ENCODE measurements at places on chromosomes 12 and 14.

DNA sequence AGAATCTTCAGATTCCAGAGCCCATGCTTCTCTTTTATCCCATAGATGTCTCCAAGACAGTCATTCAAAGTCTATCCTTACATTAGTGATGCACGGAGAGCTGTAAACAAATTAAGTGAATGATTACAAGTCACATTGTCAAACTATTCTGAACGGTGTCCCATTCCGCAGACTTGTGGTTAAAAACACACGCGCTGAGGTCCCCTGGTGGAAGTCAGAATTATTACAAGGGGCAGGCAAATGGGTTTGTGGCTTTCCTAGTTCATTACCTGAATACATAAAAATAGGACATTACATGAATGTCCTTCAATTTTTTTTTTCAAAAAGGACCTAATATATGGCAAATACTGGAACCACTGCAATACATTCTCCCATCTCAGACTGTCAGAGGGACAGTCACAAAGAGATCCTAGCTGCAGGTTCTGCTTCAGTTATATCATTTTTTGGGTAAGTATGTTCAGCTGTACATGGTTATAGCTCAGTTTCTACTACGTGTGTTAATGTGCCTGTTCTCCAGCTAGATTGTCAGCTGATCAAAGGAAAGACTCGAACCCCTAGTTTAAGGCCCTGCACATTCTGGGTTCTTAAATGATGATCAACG, 53.1 kb upstream of the STON2 start:
- peak; percentile 19 for DNase-seq

DNA sequence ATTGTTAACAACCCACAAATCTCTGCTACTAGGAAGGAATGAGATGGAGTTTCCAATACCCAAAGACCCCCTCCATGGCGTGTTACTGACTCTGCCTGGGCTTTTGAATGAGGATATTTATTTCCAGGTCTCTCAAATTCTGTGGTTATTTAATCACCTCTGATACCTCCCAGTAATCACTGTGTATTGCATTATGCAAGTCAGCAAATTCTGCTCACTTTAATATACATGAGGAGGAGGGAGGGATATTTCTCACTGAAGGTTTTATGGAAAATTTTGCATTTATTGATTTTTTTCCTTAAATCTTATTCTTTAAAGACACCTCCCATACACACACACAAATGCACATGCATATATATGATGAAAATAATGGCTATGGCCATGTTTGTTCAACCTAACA, 962.9 kb downstream of the VRK1 start:
- no peak for DNase-seq

DNA sequence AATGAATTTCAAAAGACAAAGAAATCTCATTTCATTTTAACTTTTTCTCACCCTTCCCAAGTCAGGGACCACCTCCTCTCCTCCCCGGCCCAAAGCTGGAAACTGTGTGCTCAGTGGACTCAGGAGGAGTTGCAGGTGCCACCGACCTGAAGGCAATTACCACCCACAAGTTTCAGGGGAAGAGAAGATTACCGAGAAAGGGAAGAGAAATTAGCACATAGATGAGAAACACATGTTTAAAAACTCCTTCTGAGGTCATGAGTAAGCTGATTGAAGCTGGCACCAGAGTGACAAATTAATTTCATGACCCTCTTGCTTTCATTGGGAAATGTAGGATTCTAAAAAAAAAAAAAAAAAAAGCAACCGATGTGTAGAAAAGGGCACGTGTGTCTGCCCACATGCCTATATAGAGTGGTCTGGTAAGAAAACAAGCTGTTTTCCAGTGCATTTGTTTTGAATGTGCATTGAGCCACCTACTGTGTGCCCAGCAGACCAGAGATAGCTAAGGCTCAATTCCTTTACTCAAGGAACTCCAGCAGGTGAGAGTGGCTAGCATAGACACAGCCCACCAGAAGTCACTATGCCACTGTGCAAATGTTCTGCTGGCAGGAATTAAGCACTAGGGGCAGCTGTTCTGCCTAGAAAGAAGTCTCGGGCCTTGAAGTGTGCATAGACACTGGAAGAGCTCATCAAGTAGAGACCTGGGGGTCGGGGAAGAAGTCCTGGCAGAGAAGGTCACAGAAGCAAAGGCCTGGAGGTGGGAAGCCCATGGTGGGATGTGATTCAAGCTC, 30.5 kb downstream of the DPF3 start:
- no peak for DNase-seq

DNA sequence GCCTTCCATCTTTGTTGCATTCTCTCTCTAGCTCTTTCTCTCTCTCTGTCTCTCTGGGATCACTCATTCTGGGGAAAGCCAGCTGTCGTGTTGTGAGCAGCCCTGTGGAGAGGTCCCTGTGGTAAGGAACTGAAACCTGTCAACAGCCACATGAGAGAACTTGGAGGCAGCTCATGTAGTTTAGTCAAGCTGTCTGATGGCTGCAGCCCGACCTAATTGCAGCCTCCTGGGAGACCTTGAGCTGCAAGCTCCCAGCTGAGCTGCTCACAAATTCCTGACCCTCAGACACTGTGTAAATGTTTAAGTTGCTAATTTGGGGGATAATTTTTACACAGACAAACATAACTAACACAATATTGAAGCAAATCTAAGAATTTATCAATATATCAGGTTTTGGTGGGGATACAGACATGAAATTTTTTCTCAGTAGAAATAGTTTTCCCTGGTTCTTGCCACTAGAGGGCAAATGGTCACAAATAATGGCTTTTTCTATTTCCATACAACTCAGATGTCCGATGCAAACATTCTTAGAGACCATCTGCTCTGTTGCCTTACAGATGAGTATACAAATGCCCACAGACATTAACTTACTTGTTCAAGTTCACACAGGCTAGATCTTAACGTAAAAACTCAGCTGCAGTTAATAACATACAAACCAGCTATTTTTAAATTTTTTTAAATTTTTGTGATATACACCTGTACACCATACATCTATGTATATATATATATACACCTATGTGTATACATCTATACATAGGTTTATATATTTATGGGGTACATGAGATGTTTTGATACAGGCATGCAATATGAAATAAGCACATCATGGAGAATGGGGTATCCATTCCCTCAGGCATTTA, 15.5 kb upstream of the KRR1 start:
- DNase-seq, result no peak

- DNase-seq, result no peak
These were observed 270.1 kb upstream of the PRICKLE1 start for GRCh38 chr12:42859612-42860011.

- no peak for DNase-seq
These were observed 197.0 kb downstream of the ACSS3 start for GRCh38 chr12:81274637-81275529.

DNA sequence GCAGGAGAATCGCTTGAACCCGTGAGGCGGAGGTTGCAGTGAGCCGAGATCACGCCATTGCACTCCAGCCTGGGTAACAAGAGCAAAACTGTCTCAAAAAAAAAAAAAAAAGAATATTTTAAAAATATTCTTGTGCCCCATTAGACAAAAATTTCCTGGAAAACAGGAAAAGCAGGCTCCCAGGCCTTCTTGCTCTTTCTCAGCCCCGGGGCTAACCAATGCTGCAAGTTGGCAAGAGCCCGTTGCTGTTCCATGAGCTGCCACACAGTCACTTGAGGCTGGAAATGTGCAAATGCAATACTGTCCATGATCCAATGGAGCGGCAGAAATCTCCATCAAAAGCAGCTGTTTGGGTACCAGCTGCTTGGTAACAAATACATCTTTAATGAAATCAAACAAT, 994.7 kb downstream of the VRK1 start:
- DNase-seq, result no peak

DNA sequence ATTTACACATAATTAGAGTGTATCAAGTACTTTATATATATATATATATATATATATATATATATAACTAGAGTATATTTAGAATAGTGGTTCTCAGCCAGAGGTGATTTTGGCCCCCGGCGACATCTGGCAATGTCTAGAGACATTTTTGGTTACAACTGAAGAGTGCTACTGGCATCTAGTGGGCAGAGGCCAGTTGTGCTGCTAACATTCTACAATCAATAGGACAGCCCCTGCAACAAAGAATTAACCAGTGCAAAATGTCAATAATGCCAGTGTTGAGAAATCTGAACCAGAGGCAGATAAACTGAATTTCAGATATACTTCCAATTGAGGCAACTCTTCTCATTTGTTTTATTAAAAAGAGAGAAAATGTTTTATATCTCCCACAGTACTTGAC, 8.9 kb downstream of the GTF2A1 start:
- no peak for DNase-seq

DNA sequence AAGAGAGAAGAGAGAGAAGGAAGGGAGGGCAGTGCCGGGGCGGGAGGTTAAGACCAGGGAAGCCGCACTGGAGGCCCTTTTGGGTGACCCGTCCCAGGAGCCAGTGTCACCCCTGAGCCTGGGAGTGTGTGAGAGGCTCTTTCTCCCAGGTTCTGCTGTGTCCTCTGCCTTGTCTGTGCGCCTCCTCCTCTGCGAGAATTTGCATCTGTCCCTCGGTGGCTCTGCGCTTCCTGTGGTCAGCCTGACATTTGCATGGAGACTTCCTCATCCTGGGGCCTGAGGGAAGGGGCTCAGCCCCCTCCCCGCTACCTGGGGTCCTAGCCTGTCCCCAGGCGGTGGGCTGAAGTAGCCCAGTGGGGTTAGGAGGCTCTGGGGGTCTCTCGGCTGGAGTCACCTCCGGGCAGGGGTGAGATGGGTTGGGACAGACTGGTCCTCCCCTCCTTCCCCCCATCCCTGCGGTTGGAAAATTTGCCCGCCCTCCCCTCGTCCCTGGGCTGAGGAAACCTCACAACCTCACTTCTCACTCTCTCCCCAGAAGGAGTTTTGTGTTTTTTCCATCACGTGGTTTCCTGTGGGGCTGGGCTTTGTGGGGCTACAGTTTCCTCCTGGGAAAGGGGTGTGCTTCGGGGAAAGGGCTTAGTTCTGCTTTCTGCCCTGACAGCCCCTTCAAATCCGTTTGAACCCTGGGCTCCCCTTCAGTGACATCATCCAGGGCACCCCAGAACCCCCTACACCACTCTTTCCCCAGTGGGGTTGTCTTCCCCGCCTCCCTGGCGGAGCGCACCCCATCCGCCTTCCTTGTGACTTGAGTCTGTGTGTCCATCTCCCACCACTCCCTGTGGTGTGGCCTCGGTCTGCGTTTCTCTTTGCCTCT, 2.5 kb downstream of the PTPN6 start:
- DNase-seq, result peak; percentile 53

DNA sequence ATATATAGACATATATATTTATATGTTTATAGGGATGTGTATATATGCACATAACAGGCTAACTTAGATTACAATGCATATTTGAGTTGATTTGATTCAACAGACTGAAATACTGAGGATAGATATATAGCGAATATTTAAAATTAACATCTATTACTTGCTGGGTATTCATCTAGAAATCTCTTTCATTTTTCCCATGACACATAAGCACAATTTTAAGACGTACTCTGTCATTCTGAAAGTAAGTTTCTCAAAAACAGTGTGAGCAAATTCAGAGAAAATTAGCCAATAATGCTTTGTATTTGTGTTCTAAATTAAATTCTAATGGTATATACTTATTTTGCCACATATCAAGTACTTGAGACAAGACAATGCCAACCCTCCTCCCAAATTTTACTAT, 907.5 kb upstream of the MDGA2 start:
- DNase-seq, result no peak

DNA sequence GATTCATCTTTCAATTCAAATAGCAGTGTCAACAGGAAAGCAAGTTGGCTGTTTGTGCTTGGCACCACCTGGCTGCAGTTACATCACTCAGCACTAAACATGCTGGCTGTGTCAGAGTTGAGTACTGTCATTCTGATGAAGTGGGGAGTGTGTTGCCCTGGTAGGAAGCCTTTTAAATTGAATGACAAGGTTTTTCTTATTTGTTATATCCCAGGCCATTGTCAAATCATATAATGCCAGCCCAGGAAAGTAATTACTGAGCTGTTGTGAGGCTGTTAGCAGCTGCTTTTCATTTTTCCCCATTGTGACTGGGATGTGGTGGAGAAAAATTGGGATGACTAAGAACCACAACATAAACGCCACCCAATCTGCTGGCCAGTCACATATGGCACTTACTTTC, 106.5 kb upstream of the PRKD1 start:
- DNase-seq, result no peak

DNA sequence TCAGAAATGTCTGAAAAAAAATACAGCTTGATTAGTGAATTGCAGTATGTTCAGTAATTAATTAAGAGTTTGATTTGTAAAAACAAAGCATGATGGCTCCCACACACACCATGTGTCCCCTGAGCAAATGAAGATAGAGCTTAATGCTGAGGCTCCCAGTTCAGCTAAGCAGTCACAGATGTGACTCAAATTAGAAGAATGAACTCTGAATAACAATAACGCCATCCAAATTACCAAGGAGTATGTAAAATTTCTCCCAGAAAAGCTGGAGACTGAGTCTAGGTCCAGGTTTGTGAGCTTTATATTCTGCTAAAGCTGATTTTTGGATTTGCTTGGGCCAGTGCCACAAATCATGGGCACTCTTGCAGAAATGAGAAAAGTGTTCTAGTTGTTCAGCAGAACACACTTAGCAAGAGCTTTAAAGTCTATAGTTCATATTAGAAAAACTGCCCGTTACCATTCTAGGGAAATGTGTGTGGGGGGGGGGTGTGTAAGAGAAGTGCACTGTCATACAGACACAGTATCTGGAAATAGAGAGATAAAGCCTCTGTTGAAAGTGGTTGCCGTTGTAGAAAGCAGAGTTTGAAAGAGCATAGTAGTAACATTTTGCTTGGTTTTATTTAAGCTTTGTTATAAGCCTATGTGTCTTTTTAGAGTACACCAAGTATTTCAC, 253.1 kb downstream of the BCAT1 start:
- DNase-seq, result no peak

All from NK-92 treated with Interleukin-12 subunit alpha and Interleukin-12 subunit beta, amount 100 ng/mL, for 24 hours (cell line).